Thoracic aorta (tissue), 2 donors: ENCODE measurements at places on chromosomes 6 and 20.

- no peak for DNase-seq
These were observed 286.2 kb upstream of the EXOC2 start for GRCh38 chr6:978937-979685.

GRCh38 chr20:39758876-39759275 lies 796.7 kb downstream of the DHX35 start:
- no peak for DNase-seq

- DNase-seq: no peak
These were observed 1310.5 kb upstream of the CITED2 start for GRCh38 chr6:140684776-140685550.

GRCh38 chr6:71510057-71510713 lies 221.6 kb downstream of the OGFRL1 start:
- no peak for DNase-seq

- no peak for DNase-seq
These were observed 43.5 kb upstream of the APCDD1L start for GRCh38 chr20:58558486-58559367.

- no peak for DNase-seq
These were observed 36.4 kb downstream of the ELOVL5 start for GRCh38 chr6:53312355-53312754.

GRCh38 chr20:24275946-24276705 lies 193.3 kb upstream of the SYNDIG1 start:
- DNase-seq: no peak

- no peak for DNase-seq
These were observed 247.5 kb downstream of the TMEM242 start for GRCh38 chr6:157075549-157076450.

DNA sequence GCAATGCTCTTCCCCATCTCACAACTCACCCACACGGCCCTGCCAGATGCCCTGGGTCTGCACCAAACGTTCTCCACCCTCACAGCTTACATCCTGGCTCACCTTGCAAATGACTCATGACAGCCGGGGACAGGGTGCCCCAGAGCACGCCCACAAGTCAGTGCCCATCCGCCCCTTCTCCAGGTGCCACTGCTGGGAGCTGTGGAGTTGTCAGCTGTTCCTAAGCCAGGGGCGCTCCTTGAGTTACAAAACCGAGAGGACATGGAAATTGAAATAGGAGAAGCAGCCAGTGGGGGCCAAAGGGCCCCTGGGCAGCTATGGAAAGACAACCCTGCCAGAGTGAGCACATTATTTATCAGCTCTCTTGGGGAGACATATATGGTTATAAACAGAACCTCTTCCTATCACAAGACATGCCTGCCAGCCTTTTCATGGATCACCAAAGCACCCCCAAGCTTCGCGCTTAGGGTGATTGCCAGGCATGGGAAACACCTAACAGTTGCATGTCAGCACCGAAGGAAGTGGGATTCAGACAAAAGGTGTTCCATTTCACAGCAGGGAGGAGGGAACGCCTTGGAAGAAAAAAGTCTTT lies 236.8 kb downstream of the LY86 start:
- no peak for DNase-seq

- no peak for DNase-seq
These were observed 62.9 kb downstream of the EFHC1 start for GRCh38 chr6:52482903-52483670.

- no peak for DNase-seq
These were observed 105.1 kb upstream of the GPR6 start for GRCh38 chr6:109872968-109873545.

DNA sequence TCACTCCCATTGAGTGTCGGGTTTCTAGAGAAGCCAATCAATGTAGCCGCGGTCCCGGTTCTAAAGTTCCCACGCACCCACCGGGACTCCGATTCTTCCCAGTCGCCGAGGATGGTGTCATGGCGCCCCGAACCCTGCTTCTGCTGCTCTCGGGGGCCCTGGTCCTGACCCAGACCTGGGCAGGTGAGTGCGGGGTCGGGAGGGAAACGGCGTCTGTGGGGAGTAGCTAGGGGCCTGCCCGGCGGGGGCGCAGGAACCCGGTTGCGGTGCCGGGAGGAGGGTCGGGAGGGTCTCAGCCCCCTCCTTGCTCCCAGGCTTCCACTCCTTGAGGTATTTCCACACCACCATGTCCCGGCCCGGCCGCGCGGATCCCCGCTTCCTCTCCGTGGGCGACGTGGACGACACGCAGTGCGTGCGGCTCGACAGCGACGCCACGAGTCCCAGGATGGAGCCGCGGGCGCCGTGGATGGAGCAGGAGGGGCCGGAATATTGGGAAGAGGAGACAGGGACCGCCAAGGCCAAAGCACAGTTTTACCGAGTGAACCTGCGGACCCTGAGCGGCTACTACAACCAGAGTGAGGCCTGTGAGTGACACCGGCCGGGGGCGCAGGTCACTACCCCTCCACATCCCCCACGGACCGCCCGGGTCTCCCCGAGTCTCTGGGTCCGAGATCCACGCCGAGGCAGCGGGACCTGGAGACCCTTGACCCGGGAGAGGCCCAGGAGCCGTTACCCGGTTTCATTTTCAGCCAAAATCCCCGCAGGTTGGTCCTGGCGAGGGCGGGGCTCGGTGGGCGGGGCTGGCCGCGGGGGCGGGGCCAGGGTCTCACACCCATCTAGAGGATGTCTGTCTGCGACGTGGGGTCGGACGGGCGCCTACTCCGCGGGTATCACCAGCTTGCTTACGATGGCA lies 35.2 kb upstream of the HLA-G start:
- DNase-seq: peak; percentile 7

GRCh38 chr6:37077905-37078296 lies 72.4 kb downstream of the FGD2 start:
- DNase-seq: no peak

- no peak for DNase-seq
These were observed 47.5 kb downstream of the DSTN start for GRCh38 chr20:17617212-17617867.

DNA sequence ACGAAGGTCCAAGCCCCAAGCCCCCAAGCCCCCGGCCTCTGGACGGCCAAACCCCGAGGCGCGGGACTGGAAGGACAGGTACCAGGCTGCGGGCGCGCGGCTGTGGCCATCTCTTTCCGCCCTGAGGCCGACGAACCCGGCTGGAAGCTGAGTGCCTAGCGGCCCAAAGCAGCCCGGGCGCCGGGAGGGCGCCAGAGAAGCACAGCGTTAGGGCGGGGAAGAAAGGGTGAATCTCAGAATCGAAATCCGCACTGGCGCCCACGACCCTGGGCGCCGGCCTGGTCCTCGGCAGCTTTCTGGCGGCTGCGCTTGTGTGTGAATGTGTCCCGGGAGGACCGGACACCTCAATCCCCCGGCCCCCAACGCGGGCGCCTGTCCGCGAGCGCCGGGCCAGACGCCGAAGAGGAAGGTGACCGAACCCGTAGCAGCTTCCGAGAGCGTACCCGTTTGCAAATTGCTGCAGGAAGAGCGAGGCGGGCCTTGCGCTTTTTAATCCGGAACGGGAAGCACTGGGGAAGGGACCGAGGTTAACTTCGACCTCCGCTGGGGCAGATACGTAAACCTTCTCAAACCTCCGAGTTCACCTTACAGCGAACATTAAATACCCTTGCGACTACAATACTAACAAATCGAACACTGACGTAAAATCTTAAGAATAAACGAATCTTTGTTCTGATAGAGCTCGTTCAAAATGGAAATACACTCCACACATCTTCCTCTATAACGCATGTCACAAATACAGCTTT lies 2.9 kb downstream of the NRN1 start:
- DNase-seq: no peak
